ENCODE measurements at places on chromosomes 4 and X. TPM values are rescaled to one million over a fixed set of nuclear protein-coding genes. Genes with fewer than 3 reads are reported as not detected.

MAGEB10 gene
- total RNA-seq, result not detected

REELD1 gene
- not detected for total RNA-seq

ADGRL3 gene
- 7.9 TPM for total RNA-seq

GYPE gene
- total RNA-seq, result not detected

GRCh38 chr4:8385611-8386010 lies 54.9 kb downstream of the ACOX3 start:
- no peak for DNase-seq

DNA sequence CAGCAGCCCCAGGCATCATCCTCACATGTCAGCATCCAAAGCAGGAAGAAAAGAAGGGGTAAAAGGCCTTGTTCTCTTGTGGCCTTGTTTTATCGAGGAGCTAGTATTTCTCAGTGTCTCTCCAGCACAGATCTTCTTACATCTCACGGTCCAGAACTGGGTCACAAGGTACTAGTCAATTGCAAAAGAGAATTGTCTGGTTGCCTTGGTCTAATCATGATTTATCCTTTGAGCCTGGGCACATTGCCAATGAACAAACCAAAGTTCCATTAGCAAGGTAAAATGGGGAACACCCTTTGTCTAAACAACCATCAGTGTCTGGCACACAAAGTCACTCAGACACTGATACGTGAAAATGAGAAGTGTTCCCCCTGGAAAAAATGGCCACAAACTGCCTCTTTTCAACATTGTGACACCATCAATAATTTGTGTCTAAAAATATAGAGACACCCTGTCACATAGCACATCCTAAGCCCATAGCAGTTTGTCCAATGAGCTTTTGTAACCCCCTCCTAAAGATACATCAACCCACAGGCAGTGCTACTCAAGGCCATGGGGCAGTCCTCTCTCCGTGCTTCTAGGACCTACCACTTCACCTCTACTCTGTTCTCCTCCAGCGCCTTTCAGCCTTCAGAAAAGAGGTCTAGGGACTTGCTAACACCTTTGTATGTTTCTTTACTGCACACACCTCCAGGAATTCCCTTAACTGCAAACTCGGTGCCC lies 534.4 kb downstream of the MID1IP1 start:
- no peak for DNase-seq

DNA sequence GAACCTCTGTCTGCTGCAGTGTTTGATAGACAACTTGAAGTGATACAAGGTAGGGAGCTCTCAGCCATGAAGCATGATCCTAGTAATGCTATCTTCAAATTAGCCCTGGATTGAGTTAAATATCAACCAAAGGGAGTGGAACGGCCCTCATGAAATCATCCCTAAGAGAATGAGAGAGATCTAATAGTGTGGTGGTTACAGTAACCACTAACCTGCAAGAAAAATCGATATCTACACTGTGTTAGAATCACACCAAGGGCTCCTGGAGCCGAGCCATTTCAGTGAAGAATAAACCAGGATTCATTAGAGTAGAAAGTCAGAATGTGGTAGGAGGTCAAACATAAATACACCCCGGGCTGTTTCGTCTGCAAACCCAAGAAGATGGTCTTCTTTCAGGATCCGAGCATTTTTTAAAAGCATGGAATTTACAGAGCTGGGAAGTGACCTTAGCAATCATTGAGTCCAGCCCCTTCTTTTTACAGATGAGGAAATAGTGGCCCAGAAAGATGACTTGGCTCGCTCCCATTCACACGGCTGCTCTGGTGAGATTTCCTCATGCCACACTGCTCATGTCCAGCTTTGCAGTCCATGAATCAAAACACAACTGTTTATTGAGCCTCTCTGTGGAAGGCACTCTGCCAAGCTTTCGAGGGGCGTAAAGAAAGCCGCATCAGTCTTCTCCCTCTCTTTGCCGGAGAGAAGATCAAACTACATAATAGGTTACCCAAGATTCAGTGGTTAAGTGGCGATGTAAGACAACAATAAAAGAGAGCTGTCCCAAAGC lies 5.5 kb upstream of the DCTD start:
- no peak for DNase-seq
